ENCODE measurements at places on chromosomes 7 and 10.

DNA sequence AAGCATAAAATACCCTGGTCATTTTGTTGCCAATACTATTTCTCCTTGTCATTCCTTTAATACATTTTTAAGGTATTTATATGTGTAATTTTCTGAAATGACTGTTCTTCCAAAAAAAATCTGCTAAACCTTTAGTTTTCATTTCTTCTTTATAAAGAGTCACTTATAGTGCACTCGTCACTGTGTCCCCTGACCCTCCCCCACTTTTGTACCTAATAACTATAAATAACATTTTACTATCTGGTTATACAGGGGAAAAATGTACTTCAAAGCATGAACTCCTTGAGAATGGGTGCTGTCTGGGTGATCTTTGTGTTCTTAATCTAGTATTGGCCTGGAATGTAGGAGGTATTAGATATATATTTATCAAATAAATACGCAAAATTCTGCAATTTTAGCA lies 31.1 kb downstream of the RTKN2 start:
- DNase-seq: no peak

DNA sequence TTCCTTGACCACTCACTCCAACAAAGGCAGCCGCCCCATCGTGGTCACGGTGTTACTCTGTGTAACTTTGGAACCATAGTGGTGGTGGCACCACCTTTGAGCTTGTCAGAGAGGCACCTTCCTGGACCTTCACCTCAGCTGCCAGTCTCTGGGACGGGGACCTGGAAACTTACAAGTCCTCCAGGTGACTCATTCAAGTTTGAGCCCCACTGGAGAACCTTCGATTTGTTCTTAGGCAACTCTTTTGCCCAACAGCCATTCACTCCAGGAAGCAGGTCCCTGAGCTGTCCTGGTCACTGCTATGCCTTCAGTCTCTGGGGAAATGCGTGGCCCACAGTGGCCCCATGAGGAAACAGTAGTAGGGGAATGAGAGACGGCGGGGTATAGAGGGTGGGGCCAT lies 17.2 kb downstream of the STX1A start:
- peak; percentile 58 for DNase-seq

GRCh38 chr7:152897401-152897800 lies 137.8 kb downstream of the ACTR3B start:
- no peak for DNase-seq

GRCh38 chr10:50552308-50552707 lies 71.4 kb downstream of the SGMS1 start:
- no peak for DNase-seq

GRCh38 chr7:124255041-124255655 lies 222.3 kb upstream of the TMEM229A start:
- no peak for DNase-seq

- DNase-seq: no peak
These were observed 20.9 kb downstream of the NPS start for GRCh38 chr10:127570036-127570435.

GRCh38 chr7:40717242-40717641 lies 582.4 kb downstream of the SUGCT start:
- peak; percentile 12 for DNase-seq

GRCh38 chr10:121462281-121462680 lies 136.0 kb downstream of the FGFR2 start:
- no peak for DNase-seq

DNA sequence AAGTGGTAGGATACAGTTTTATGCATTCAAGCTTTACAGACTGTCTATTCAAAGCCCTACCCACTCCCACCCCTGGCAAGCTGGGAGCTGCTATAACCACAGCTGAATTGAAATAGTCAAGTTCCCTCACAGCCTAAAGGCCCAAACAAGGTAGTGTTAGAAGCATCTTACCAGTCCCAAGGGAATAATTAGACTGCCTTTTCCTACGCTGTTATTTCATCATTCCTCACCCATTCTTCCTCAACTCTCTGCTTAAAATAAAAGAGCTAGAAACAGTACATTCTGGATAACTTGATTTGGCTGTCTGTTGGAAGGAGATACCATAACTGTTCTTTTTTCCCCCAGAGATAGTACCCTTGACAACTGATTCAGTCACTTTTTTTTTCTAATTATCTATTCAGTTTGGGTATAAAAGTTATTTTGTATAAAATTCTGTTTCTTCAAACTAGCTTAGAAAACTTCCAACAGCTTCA lies 54.0 kb downstream of the RAPGEF5 start:
- no peak for DNase-seq

GRCh38 chr7:157124690-157125089 lies 14.0 kb upstream of the UBE3C start:
- DNase-seq: no peak

Data from A549 (cell line).